Stimulated activated CD4-positive, alpha-beta T cell treated with anti-CD3 and anti-CD28 coated beads, Interleukin-1b, Interleukin-23, amount 100 ng/mL, for 4 hours (primary cell): ENCODE measurements at places on chromosomes 5 and 9.

- no peak for DNase-seq
These were observed 73.0 kb upstream of the STARD4 start for GRCh38 chr5:111585291-111585690.

DNA sequence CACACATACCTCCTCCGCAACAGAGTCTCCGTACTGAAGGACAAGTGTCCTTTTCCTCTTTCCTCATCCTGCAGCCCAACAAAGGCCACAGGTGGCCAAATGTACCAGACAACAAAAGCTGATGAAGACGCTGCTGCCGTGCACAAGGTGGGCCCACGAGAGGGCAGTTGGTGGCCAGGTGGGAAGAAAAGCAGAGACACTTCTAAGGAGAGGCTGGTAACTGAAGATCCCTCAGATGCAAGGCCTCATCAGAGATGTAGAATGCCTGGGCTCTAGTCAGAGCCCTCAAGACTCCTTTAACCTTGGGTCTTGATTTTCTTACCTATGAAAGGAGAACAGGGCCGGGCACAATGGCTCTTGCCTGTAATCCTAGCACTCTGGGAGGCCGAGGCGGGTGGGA lies 75.7 kb downstream of the NRG2 start:
- no peak for DNase-seq

GRCh38 chr5:88938488-88938887 lies 55.5 kb upstream of the MEF2C start:
- no peak for DNase-seq

DNA sequence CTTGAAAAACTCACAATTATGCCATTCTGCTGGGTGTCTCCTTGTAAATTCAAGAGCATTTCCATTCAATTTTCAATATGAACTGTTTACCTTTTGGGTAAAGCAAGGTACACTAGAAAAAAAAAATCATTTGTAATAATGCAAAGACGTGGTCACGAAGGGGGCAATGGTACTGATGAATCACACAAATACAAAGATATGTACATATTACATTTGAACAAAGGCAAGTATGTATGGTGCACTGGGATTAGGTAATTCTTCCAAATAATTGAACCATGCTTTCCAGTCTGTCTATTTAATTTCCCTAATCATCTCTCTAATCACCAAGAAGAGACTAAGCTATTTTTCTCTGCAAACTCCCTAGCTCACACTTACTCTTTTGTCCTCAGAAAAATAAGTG lies 63.4 kb upstream of the RNF38 start:
- no peak for DNase-seq

DNA sequence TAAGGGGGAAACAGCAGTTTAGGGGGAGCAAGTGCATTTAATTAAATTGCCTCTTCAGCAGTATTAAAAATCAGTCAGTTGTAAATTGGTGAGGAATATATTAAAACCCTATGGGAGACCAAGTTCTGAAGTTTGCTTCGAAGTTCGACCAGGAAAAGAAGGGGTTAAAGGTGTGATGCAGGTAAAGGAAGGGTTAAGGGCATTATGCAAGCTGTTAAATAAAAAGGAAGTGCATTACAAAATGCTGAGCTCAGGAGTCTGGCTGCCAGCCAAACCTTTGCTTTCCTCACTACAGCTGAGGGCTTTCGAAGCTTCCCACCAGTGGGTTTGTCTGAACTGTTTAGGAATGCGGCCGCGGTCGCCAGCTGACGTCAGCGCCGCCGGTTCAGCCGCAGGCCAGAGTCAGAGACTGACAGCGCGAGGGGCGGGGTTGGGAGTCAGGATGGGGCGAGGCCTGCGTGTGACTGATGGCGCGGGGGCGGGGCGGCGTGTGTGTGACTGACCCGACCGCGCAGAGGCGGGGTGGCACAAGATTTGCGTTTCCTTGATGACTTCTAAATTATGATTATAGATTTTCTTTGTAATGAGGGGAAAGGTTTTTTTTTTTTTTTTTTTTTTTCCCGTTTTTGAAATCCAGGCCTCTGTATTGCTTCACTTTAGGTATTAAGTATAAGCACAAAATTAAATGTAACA lies 76.6 kb downstream of the ZSWIM6 start:
- peak; percentile 95 for DNase-seq

DNA sequence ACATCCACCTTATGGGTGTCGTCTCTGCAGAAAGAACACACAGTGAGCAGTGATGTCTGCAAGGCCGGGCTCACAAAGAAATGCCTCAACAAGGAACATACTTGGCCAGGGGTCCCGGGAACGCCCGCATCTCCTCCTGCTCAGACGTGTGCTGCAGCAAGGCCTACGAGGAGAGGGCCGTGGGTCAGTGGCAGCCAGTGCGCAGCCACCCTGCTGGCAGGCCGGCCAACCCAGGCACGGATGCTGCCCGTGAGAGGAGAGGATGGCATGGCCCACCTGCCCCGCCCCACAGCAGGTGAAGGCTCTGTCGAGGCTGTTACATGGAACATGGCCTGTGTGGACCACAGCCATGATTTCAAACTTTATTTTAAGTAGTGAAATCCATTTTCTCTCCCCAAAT lies 19.3 kb downstream of the SEC16A start:
- no peak for DNase-seq

- no peak for DNase-seq
These were observed 83.7 kb upstream of the IL12B start for GRCh38 chr5:159414021-159414420.

GRCh38 chr5:38883842-38884241 lies 38.0 kb downstream of the OSMR start:
- no peak for DNase-seq

- no peak for DNase-seq
These were observed 1.3 kb downstream of the SLC9A3 start for GRCh38 chr5:522899-523440.

DNA sequence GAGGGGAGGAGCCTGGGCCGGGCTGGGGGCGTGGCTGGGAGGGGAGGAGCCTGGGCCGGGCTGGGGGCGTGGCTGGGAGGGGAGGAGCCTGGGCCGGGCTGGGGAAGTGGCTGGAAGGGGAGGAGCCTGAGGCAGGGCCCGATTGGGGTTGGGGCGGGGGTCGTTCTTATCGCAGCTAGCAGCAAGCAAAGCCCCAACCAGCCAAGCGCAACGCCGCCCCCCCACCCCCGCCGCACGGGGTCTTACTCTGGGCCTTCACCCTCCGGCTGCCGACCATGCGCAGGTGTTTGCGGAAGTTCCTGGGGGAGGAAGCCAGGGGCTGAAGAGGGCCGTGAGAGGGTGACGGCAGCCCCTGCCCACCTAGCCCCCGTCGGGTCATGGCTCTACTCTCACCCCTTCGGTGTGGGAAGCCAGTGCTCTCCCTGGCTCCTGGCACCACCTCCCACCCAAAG lies 5.0 kb downstream of the NSMF start:
- no peak for DNase-seq

DNA sequence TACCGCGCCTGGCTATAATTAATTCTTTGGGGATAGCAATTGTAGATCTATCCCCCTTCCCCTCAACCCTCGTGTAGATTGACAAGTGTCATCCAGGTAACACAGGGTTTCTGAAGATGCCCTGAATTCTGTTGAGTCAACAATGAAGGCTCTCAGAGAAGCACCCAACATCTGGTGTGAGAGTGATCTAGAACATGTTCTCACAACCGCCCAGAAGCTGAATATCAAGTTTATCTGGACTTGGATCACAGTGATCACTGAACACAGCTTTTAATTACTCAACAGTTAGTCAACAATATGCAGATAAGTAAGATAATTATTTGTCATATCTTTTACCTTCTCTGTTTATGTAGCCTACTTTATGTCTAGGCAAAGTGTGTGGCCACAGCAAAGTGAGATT lies 204.2 kb upstream of the RGMB start:
- no peak for DNase-seq
